ENCODE measurements at places on chromosomes 4 and X.

GRCh38 chr4:170868170-170868569, 778.4 kb upstream of the AADAT start:
- DNase-seq, result no peak

- no peak for DNase-seq
Observed at GRCh38 chr4:69054578-69055200, 41.6 kb upstream of the UGT2B7 start.

DNA sequence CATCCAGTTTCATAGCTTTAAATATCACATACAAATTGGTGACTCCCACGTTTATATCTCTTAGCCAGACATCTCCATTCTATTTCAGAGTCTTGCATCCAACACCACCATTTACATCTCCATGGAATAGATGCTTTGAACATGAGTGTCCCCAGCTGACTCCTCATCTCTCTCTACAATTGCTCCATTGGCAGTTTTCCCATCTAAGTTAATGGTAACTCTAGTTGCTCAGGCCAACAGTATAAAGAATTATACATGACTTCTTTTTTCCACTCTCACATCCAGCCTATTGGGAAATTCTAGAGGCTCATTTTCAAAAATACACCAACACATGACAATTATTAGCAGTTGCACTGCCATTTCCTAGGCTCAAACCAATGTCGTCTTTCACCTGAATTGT, 388.2 kb downstream of the STIM2 start:
- no peak for DNase-seq

GRCh38 chrX:120367402-120368109, 5.7 kb downstream of the ATP1B4 start:
- no peak for DNase-seq

DNA sequence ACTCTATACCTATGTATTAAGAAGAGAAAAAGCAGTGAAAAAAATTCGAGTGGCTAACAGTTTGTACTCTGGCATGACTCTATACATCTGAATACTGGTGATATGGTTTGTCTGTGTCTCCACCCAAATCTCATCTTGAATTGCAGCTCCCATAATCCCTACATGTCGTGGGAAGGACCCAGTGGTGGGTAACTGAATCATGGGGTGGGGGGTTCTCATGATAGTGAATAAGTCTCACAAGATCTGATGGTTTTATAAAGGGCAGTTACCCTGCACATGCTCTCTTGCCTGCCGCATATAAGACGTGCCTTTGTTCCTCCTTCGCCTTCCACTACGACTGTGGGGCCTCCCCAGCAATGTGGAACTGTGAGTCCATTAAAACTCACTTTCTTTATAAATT, 70.4 kb downstream of the LRBA start:
- no peak for DNase-seq

DNA sequence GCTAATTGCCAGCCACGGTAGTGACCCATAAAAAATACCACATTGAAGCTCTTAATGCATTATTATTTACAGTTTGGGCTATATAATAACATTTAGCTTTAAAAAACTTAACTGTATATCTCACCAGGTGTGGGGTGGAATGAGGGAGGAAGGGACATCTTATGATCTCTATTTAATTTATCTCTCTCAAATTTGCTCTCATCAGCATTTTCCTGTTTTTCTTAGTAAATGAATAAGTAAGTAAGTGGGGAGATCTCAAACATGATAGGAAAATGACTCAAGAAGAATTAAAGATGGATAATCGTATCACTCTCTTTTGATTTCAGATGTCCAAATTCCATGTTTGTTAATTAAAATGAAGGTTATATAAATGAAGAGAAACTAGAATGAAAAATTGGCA, 200.7 kb upstream of the NR3C2 start:
- DNase-seq, result no peak

DNA sequence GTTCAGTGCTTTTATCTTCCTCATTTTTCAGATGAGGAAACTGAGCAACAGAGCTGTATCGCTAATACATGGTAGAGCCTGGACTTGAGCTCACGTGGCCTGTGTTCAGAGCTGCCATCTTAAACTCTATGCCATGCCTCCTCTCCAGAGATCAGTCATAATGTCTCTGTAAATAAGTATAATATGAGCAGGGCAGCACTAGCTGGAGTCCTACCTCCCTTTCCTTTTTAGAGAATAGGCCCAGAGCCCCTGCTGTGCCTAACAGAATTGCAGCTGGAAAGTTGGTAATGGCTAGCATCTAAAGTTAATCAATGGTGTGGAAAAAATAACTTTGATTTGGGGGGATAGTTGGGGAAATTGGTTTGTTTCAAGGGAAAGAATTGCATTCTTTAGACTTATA, 20.4 kb downstream of the CASP6 start:
- DNase-seq, result peak; percentile 19

- DNase-seq, result no peak
Observed at GRCh38 chrX:34810916-34811315, 131.7 kb upstream of the FAM47B start.

DNA sequence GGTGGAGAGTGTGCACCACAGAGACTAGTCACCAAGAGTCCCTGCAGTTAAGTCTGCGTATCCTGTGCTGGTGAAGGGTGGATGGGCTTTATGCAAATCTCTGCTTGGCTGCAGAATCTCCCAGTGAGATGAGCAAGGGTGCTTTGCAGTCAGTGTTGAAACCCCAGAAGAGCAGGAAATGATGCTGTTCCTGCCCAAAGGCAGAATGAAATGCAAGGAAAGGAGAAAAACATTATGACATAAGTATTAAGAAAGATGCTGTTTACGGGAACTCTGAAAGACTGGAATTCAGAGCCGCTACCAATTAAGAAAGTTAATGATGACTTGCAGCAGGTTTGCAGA, 25.4 kb upstream of the ACSL1 start:
- DNase-seq, result no peak

GRCh38 chr4:8585186-8585585, 5.0 kb downstream of the GPR78 start:
- DNase-seq, result no peak
